ENCODE measurements at places on chromosomes 4 and X.
A peak's percentile ranks its signal among the peaks of the same experiment; 100 is the strongest.

DNA sequence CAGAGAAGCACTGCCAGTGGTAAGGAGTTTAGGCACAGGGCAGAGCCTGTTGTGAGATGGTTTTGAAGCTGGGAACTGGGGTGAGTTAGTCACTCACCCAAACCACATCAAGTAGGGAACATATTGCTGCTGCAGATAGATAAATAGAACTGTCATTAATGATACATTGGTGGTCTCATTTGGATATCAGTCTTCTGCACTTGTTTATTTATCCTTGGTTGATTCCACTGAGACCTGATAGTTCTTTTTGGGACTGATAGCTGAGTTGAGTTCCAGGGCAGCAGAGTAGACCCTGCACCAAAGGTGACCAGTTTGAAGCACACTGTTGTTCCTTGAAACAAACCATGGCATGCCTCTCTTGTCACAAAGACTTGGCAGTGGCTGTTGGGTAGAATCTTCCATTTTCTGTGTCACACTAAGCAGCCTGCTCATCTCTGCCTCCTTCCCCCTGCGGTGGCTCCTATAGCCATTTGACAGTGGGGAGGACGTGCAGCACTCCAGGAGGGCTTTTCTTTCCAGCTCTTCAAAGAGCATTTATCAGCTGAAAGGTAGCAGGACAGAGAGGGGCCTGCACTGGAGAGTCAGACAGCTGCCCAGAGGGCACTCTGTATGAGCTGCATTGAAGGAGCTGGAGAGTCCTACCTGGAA lies 59.7 kb upstream of the TMEM164 start:
- DNase-seq: no peak

- DNase-seq: peak; percentile 54
Observed at GRCh38 chrX:17737986-17738713, 857 bp downstream of the SCML1 start.

- no peak for DNase-seq
Observed at GRCh38 chr4:85166318-85166717, 199.8 kb upstream of the WDFY3 start.

GRCh38 chr4:151409470-151410313 lies 716 bp downstream of the FHIP1A start:
- no peak for DNase-seq

- no peak for DNase-seq
Observed at GRCh38 chr4:187176261-187176910, 452.7 kb upstream of the FAT1 start.

DNA sequence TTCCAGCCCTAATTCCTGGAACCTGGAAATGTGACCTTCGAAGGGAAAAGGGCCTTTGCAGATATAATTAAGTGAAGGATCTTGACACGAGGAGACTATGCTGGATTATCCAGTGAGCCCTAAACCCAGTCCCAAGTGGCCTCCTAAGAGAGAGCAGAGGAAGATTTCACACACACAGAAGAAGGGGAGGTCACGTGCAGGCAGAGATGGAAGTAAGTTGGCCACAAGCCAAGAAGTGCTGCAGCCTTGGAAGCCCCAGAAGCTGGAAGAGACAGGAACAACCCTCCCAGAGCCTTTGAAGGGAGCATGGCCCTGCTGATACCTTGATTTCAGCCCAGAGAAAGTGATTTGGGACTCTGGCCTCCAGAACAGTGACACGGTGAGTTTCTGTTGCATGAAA lies 51.9 kb downstream of the EVC2 start:
- no peak for DNase-seq

All from NCI-H1092 treated with DMSO at 0.1 percent for 48 hours (cell line).